ENCODE measurements at places on chromosomes 3 and 15.

- no peak for DNase-seq
Observed at GRCh38 chr15:46934851-46935250, 782.5 kb upstream of the SEMA6D start.

DNA sequence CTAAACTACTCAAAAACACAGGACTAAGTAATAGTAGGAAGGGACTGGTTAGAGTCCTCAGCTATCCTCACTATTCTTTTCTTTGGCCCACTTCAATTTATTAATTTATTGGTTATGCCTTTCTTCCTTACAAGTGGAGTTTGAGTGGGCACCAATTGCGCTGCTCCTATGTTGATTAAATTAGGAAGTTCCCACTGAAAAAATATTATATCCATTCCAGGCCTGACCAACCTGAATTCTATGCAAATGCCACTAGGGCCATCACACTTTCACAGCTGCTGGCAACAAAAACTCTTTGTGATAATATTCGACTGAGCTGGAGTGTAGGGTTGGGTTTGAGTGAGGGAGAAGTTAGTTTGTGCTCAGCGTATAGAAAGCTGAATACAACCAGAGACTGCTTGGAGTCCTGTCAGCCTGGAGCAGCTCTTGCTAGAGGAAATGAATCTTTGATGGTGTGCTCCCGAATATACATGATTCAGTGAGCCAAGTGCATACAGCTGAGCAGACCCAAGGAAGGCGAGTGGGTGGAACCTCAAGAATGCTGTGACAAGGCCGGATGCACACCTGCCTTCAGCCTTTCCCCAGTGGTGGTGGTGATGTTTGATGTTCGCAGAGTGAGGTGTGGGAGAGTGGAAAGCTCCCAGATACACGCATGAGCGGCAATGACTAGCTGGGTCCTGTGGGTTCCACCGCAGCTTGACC is 1.5 kb downstream of the ARHGEF3 start:
- peak; percentile 55 for DNase-seq

GRCh38 chr3:30073040-30073439 is 533.4 kb upstream of the TGFBR2 start:
- DNase-seq: no peak

- DNase-seq: peak; percentile 54
Observed at GRCh38 chr3:111998636-111999483, at the start of gene TAGLN3. TSS of gene TAGLN3 (plus strand) at chr3:111998922. CDS start at chr3:111999423, 501 bp downstream.

DNA sequence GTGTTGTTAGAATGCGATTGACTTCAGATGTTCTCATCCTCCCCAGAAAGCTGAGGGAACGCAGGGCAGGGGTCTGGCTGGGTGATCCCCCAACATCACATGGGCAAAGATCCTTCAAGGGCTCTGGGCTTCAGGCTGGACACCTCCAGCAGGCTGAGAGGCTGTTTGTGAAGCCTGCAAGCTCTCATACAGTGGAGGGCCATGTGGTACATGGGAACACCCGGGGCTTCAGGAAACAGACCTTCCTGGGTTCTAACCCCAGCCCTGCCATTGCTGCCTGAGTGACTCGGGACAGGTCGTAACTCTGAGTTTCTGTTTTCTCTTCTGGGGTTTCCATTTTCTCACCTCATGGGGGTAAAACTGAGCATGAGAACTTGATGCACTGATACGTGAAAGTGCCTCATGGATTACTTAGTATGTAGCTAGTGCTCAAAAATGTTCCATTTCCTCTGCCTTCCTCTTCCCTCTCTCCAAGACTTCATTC is 81.2 kb downstream of the TLE3 start:
- DNase-seq: no peak

DNA sequence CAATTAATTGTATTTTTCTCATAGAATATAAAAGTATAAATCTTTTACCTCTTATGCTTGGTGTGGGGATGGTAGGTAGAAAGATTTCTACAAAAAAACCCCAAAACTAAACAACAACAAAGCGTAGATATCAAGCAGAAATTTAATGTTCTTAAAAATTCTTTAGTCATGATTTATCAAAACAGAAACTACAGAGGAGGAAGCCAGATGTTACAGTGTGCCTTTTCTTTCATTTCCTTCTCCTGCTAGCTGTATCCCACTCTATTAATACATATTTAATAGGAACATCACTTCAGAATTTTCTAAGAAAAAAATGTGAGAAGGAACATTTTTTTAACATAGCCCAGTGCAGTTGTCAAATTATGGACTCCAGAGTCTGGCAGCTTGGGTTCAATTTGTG is 420.6 kb downstream of the TUSC7 start:
- DNase-seq: no peak

DNA sequence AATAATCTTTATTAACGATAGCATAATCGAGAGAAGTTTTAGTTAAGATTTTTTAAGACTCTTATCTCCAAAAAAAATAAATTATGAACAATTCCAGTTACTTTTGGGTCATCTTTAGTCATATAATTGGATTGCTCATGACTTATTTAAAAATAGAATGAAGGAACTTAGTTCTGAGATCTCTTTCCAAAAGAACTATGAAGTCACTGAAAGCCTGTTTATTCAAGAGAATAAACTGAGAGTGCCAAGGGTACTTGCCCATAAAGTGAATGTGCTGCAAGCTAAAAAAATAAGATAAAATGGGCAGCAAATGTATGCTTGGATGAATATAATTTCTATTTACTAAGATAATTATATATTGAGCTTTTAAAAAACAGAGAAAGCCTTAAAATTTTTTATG is 176.5 kb upstream of the PLSCR5 start:
- no peak for DNase-seq

GRCh38 chr3:64484289-64484992 is 203.4 kb downstream of the ADAMTS9 start:
- peak; percentile 62 for DNase-seq

DNA sequence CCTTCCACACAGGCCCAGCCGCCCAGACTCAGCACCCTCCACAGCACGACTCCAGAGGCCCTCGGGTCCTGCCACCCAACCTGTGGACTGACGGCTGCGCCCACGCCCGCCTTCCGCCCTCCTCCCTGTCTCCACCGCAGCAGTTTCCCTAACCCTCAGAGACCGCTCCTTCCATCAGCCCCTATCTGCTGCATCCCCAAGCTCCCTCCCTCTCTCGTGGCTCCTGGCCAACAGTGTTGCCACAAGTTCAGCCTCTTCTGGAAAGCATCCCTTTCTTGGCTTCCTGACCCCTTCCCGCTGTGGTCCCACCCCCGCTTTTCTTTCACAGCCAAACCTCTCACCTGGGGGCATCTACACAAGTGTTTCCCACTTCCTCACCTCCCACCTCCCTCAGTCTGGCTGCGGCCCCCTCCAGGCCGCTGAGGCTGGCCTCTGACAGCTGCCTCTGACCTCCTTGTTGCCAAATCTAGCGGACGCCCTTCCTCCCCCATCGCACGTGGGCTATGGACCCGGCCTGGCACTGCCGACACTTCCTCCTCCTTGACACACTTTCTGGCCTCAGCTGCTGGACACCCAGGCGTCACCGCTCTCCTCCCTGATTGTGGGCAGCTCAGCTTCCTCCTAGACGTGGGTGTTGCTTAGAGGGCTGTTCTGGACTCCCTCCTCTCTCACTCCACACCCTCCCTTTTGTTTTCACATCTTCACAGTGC is 168.8 kb upstream of the TLE3 start:
- DNase-seq: peak; percentile 87

DNA sequence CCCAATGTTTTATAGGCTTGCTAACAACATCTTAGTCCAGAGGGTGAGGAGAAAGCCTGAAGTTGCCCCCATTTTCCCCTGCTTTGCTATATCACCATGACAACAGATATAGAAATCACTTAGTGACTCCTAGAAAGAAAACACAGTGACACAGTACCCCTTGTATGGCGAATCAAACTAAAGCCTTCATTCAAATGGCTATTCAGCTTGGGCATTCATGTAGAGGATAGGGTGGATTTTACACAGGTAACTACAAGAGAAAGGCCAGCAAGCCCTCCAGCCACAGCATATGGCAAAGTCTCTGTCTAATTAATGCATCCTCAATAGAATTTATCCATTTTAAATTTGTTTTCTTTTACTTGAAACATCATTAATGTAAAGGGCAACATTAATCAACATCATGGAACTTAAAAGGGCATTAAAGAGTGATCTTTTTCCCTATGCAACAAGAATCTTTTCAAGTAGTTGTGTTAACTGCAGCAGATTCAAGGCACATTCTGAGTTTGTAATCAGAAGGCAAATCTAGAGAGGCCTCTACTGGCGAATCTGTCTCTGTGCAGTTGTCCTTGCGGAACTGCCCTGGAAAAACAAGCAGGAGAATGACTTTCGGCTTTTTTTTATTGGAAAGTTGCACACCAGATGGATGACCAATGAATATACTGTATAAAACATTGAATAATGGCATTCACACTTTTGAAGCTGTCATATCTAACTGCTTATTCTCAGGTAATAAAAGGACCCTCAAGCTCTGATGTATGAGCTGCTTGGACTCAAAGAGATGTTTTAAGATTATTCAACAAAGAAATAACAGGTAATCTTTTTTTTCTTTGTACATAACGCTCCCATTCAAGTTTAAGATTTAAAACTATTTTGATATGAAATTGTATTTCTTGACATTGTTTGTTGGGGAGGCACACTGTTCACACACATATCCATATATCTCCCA is 621.7 kb upstream of the AGTR1 start:
- DNase-seq: no peak

DNA sequence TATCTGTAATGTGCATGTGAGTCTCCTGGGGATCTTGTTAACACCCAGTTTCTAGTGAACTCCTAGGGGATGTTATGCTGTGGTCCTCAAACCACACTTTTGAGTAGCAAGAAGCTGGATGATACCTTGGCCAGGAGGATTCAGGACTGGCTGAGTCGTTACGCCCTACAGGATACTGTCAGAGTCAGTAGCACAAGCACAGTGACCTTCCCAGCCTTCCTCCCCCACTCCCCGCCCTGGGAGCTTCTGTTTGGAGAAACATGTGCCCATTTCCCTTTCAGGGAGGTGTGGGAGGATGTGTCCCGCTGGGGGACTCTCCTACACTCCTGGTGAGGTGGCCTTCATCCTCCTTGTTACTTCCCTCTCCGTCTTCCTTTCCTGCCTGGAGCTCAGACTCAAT is 76.4 kb upstream of the TRPM1 start:
- DNase-seq: no peak

- DNase-seq: no peak
Observed at GRCh38 chr3:5022966-5023776, 43.9 kb downstream of the BHLHE40 start.

GRCh38 chr3:86104154-86104553 is 886.8 kb downstream of the VGLL3 start:
- DNase-seq: no peak

DNA sequence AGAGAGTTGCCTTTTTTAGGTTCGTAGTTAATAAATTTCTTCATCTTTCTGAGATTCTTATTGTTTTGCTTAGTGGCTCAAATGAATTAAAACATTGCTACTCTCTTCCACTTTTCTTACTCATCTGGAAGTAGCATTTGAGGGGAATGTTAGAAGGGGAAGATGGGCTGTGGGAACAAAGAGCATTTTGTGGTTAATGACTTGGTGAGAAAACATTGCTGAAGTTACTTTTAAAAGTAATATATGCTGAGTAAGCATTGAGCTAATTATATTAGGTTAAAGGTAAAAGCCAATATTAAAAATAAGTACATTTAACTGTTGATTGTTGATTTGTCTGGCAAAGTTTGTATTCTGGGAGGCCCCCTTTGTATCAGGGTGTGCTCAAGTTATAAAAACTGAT is 5.7 kb downstream of the MORF4L1 start:
- DNase-seq: no peak

- DNase-seq: no peak
Observed at GRCh38 chr3:21705769-21706168, 45.2 kb downstream of the ZNF385D start.

- no peak for DNase-seq
Observed at GRCh38 chr15:59407946-59408345, 30.0 kb upstream of the FAM81A start.

DNA sequence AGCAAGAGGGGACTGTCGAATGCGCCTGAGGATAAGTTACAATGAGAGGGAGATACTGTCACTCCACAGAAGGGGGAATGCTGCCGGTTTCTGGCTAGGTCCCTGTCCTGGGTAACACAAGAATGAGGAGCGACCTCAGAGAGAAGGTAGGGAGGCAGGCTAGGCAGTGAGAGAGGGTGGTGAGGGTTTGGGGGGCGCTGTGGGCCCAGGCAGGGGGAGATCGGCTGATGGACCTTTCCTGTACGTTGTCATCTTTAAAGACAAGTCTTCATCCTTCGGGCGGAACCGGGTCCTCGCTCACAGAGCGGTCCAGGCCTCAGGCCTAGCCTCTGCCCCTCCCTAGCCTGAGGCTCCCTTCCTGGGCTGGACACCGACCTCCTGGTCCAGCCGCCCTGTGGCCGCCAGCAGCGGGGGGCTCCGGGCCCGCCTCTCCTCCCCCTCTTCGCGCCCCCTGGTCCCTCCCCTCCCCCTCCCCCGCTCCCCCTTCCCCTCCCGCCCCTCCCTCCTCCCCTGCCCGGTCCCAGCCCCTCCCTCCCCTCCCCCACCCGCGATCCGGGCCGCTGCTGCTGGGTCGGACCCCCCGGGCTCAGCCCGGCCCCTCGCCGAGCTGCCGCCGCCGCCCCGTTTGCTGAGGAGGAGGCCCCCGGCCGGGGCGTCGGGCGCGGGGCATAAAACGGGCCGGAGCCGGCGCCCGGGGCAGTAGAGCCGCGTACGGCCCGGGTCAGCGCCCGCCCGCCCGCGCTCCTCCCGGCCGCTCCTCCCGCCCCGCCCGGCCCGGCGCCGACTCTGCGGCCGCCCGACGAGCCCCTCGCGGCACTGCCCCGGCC is at the start of gene CHRD:
Gene CHRD, plus strand, starts transcription at position 697 of the 827 bp plus-strand sequence. CDS start 265 bp downstream, outside the sequence.
- no peak for DNase-seq

DNA sequence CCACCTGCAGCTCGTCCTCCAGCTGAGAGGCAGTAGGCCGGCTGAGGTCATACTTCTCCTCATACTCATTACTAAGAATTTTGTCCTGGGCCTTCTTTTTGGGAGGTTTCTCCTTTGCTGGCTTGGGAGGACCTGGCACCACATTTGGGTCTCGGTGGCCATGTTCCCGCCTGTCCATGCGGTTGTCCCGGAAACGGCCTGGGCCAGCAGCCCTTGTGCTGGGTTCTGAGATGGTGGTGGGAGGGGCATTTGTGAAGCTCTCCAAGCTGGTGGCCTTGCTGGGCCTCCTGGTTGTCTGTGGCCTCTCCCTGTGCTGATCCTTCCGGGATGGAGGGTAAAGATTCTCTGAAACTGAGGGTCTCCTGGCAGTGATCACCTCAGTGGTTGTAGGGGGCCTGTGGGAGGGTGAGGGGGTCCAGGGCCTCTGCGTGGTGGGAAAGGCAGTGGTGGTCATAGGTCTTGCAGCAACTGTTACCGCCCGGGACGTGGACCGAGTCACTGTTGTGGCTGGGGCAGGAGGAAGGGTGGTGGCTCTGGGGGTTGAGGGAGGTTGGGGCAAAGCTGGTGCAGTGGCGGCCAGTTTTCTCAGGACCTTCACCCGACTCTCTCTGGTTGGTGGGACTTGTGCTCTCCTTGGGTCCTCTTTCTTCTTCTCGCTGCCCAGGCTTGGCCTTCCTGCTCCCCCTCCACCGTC is 2.5 kb downstream of the CCDC80 start:
- peak; percentile 69 for DNase-seq
